ENCODE measurements at places on chromosomes 12 and 14. TPM values are rescaled to one million over a fixed set of nuclear protein-coding genes. Genes with fewer than 3 reads are reported as not detected.

Gene TMEM63C
- not detected for total RNA-seq

Gene SLC5A8
- not detected for total RNA-seq

Gene SERPINA9
- total RNA-seq: not detected

Gene GPR162
- 1.8 TPM for total RNA-seq

Gene STAC3
- 0.84 TPM for total RNA-seq

Gene CCDC197
- not detected for total RNA-seq

Gene EGLN3
- 4.4 TPM for total RNA-seq

Gene MYG1
- total RNA-seq: 55.9 TPM

Gene PPFIA2
- 0.20 TPM for total RNA-seq

Gene VDR
- total RNA-seq: 22.9 TPM

Gene INHBC
- not detected for total RNA-seq

Gene CDKN3
- total RNA-seq: 296 TPM

Gene PLA2G1B
- total RNA-seq: not detected

Gene IFT43
- 41.6 TPM for total RNA-seq

Gene COX8C
- not detected for total RNA-seq

Gene GSG1
- not detected for total RNA-seq

Gene ZNF891
- 0.49 TPM for total RNA-seq

Gene P2RX7
- total RNA-seq: 5.0 TPM

Gene CCDC175
- total RNA-seq: not detected
